Right renal pelvis (tissue), 4 donors: ENCODE measurements at places on chromosomes 16 and 17.

DNA sequence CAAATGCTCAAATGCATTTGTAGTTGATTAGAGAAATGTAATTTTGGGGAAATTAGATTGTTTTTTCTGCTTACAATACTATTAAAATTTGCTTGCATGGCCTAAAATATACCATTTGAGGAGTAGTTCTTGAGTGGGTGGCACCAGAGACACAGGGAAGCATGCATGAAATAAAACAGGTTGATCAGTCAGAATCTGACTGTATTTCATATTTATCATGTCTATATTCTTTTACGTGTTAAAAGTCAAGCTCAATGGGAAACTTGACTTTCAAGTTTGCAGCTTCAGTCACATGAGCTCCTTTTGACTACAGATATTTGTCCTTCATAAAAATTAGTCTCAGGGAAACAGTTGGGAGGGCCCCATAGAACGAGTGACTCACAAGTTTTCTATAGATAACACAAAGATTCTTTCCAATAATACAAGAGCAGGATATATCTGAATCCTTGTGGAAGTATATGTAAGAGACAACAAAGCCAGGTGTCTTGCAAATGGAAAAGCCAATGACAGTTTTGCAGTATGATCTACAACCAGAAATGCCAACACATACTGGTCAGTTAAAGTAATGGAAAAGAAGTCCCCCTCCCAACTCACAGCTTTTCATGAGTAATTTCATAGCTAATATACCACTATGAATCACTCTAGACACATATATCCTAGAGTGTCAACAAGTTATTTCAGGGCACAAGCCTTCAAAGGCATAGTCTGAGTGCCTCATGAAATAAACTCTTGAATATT, 42.2 kb upstream of the CORO6 start:
- DNase-seq, result no peak

- no peak for DNase-seq
Measured at GRCh38 chr17:75174996-75175395, 7.8 kb downstream of the SUMO2 start.

DNA sequence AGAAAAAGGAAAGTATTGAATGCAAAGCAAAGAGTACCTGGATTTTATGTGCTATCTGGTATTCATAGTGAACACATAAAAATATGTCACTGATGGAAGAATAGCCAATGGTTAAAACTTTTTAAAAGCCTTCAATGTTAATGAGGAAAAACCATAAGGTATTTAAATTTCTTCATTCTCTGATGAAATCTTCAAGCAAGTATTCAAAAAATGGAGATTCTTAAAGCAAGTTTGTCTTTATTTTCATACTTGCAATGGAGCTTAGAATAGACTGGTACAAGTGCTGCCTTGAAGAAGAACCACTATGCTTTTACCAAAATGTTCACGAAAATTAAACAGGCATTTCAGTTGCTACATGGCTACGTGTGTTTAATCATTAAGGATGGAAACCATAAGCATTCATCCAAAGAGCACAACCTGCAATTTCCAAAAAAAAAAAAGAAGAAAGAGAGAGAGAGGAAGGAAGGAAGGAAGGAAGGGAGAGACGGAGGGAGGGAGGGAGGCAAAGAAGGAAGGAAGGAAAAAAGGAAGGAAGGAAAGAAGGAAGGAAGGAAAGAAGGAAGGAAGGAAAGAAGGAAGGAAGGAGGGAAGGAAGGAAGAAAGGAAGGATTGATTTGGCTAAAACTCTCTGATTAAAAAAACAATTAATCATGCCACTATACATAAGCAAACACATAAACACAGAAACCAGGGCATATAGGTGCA, 17.6 kb downstream of the HS3ST3A1 start:
- DNase-seq, result no peak

- no peak for DNase-seq
Measured at GRCh38 chr17:17942846-17943245, 29.4 kb downstream of the TOM1L2 start.

- DNase-seq, result no peak
Measured at GRCh38 chr17:62121025-62121730, 56.1 kb upstream of the MED13 start.

- no peak for DNase-seq
Measured at GRCh38 chr16:4392382-4393239, 21.0 kb downstream of the VASN start.

DNA sequence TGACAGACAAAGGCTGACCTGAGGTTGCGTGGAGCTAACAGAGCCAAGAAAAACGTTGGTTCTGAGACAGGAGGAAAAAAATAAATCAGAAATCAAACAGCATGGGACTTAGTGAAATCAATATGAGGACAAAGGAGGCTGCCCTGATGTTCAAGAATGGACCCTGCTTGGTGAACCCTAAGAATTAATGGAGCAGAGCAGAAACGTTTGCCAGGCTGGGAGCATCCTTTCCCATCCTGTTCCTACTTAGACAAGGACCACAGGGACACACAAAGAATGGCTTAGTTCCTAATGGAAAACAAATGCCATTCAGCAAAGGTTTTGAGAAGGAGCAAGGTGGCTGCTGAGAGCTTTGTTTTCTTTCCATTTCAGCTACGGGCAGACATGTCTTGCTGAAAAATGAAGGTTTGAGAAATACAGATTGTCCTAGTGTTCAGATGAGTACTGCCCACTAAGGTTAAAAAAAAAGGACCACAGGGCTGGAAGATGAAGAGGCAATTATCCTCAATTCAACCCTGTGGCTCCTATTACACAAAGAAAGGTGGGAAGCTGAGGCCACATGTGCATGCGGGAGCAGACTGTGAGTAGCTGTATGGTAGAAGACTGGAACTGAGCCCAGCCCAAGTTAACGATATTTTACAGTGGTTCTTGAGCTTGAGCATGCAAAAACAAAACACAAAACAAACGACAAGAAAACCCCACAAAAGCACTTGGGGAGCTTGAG, 230.1 kb downstream of the SLC39A11 start:
- no peak for DNase-seq
